ENCODE measurements at places on chromosomes 7 and 10. TPM values are rescaled to one million over a fixed set of nuclear protein-coding genes. Genes with fewer than 3 reads are reported as not detected.

GRCh38 chr7:122329145-122329802, 24.7 kb upstream of the FEZF1 start:
- no peak for DNase-seq

GRCh38 chr10:119263951-119264617, 56.7 kb downstream of the GRK5 start:
- no peak for DNase-seq

The ADAM12 gene
- 2.2 TPM for polyA plus RNA-seq

The PKD2L1 gene
- polyA plus RNA-seq = 0.48 TPM

DNA sequence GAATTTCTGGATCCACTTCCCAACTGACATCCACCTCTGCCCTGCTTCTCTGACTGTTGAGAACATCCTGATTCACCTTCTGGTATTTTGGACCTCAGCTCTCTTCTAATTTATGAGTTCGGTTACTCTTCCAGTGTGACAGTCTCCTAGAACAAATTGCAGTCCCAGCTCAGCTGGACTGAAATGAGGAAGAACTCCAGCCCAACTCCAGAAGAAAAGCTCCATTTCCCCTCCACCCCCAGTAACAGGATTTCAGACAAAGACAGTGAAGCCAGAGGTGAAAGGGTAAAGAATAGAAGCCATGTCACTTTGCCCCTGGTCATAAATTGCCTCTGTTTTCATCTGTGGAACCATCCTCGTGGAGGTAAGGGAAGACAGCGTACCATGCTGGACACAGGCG, 26.2 kb upstream of the INHBA start:
- no peak for DNase-seq

DNA sequence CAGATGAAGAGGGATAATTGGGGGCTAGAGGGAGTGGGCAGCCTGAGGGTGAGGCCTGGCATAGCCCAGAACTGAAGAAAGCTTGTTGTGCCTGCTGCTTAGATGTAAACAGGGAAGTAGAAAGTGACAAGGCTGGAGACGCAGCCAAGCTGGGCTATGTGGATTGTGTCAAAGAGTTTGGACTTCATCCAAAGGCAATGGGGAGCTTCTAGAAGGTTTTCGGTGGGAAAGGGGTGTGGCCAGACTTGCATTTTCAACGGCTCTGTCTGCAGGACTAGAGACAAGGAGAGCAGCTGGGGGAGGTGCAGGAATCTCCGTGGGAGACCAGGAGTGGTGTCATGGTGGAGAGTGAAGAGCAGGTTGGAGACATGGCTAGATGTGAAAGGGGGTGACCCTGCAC, 48.8 kb downstream of the GOLGA7B start:
- DNase-seq = no peak

The IFIT5 gene
- 13.3 TPM for polyA plus RNA-seq

GRCh38 chr10:69733791-69734261, 67.9 kb upstream of the COL13A1 start:
- no peak for DNase-seq

The HTR7 gene
- polyA plus RNA-seq = 2.2 TPM

- DNase-seq = no peak
Measured at GRCh38 chr10:45461034-45461433, 87.0 kb downstream of the ALOX5 start.

The ACTR1A gene
- 56.6 TPM for polyA plus RNA-seq

GRCh38 chr7:101553771-101554445, 75.2 kb downstream of the MYL10 start:
- DNase-seq = no peak

DNA sequence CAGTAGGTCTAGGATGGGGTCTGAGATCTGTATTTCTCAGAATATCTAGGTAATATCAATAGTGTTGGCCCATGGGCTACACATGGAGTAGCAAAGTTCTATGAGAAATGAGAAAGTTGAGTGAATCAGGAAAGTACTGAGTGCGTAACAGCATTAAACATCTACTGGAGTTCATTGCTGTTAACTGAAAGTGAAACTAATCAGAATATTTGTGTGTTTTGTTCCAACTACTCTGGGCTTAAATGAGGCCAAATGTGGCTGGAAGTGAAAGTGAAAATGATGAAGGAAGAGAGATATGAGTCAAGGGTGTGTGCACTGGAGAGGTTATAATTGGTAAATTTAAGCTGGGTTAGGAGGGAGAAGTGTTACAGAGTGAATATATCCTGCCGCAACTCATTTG, 46.5 kb downstream of the TMEM106B start:
- DNase-seq = peak; percentile 74

DNA sequence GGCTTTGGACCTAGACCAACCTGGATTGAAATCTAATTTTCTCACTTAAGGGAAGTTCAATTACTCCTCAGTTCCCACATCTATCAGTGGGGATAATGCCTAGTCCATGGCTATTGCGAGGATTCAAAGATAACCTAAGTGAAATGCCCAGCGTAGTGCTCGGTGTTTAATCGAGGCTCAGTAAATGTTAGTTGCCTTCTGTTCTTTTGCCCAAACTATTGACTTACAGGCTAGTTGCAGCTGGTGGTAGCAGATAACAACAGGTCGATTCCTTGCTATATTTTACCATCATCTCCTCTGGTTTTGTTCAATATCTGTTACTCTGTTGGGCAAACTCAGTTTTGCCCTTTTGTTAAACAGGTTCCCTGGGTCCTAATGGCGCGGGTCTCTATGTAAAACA, 22.8 kb downstream of the DNAH11 start:
- no peak for DNase-seq

GRCh38 chr10:78578929-78579328, 489.8 kb upstream of the ZMIZ1 start:
- no peak for DNase-seq

- DNase-seq = peak; percentile 78
Measured at GRCh38 chr10:80685355-80685754, 147.7 kb downstream of the SH2D4B start.

The PIK3CG gene
- 2.7 TPM for polyA plus RNA-seq
